ENCODE measurements at places on chromosomes 4 and X.

- DNase-seq: no peak
Measured at GRCh38 chr4:2085496-2085901, 26.4 kb downstream of the NAT8L start.

- DNase-seq: peak; percentile 35
Measured at GRCh38 chr4:85107553-85107952, 141.1 kb upstream of the WDFY3 start.

GRCh38 chr4:33090910-33091309, 2370.7 kb downstream of the PCDH7 start:
- DNase-seq: peak; percentile 16

- DNase-seq: no peak
Measured at GRCh38 chr4:8772499-8773123, 99.0 kb downstream of the HMX1 start.

- no peak for DNase-seq
Measured at GRCh38 chrX:133601116-133601515, 185.8 kb upstream of the GPC4 start.

- DNase-seq: no peak
Measured at GRCh38 chr4:75213480-75213879, 280.6 kb downstream of the PARM1 start.
